ENCODE measurements at places on chromosomes 11 and 22. TPM values are rescaled to one million over a fixed set of nuclear protein-coding genes. Genes with fewer than 3 reads are reported as not detected.

Gene FXYD6
- total RNA-seq, result 33.6 TPM

GRCh38 chr11:117772360-117772759 lies 24.7 kb downstream of the DSCAML1 start:
- DNase-seq, result no peak

DNA sequence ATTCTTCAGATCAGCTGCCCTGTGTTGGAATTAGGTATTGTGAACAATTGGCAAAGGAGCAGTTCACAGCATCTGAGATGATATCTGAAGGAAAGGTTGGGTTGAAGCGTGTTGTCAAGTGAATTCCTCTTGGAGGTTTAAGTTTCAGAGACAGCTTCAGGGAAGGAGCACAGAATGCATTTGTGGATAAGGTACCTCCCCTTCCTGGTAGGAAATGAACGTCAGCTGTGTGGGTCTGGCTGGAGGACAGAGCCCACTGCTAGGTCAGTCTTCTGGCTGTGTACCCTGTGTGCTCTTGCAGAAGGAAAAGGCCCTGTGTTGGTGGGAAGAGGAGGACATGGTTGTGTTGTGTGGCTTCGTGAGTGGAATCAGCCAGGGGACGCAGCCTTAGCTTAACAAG lies 88.1 kb upstream of the GAL start:
- DNase-seq, result no peak

- DNase-seq, result no peak
These were observed 174.2 kb upstream of the ARHGAP20 start for GRCh38 chr11:110886288-110886970.

- DNase-seq, result no peak
These were observed 87.8 kb upstream of the TOP3B start for GRCh38 chr22:22070371-22070824.

Gene SLC22A8
- not detected for total RNA-seq

DNA sequence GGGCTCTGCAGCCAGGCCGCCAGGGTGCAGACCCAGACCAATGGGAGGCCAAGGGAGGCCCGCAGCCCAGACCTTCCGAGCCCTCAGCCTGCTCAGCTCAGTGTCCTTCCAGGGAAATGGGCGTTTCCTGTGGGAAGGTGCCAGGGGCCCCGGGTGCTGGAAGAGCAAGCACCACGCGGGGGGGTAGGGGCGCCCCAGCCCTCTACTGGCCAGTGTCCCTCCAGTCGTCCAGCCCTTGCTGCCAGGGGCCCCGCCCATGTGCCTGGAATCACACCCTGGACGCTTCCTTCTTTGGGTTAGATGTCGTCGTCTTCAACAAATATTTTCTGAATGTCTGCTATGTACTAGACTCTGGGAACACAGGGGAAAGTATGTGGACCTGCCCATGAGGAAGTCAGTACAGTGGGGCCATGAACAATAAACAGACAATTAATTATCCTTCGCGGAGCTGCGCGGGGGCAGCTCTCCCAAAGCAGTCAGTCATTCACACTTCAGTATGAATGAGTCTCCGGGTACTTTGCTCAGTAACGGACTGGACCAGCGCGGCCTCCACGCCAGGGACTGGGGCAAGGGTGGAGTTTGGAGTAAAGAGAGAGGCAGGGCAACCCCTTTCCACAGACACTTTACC lies 60.2 kb downstream of the CDKN1C start:
- DNase-seq, result peak; percentile 89

Gene MS4A12
- total RNA-seq, result not detected

Gene WNT7B
- total RNA-seq, result 15.6 TPM
